ENCODE measurements at places on chromosomes 4 and X.

GRCh38 chr4:76856243-76857073 is 41.5 kb downstream of the SOWAHB start:
- DNase-seq, result no peak

GRCh38 chr4:176150356-176150682 is 45.1 kb downstream of the SPATA4 start:
- no peak for DNase-seq

- DNase-seq, result no peak
Observed at GRCh38 chr4:121168446-121169281, 4.5 kb upstream of the TNIP3 start.

- DNase-seq, result no peak
Observed at GRCh38 chr4:173591760-173592159, 61.7 kb upstream of the HAND2 start.

GRCh38 chr4:81499840-81500239 is 28.1 kb upstream of the RASGEF1B start:
- DNase-seq, result no peak

DNA sequence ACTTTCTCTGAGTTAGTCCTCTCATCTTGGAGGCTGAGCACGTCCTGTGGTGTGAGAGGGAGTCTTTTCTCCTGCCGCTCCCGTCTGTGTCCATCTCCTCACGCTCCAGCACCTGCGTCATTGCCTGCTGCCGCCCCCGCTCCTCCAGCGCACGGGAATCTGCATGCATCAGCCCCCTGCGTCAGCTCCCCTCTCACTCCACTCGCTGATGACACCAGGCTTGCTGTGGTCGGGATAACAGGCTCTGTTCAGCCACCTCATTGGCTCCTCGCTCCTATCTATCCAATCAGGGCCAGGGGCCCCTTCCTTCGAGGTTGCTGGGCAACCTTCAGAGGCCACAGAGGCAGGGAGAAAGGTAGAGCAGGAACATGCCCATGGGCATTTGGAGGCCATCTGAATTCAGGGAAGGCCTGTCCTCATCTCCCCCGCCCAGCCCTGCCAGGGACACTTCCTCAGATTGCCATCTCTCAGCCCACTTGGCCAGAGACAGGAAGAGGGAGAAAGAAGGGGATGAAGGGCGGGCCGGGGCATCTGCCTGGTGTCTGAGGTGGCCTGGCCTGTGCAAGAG is 9.3 kb downstream of the ZNF185 start:
- DNase-seq, result no peak

GRCh38 chr4:154015578-154015977 is 226.7 kb upstream of the SFRP2 start:
- DNase-seq, result no peak

DNA sequence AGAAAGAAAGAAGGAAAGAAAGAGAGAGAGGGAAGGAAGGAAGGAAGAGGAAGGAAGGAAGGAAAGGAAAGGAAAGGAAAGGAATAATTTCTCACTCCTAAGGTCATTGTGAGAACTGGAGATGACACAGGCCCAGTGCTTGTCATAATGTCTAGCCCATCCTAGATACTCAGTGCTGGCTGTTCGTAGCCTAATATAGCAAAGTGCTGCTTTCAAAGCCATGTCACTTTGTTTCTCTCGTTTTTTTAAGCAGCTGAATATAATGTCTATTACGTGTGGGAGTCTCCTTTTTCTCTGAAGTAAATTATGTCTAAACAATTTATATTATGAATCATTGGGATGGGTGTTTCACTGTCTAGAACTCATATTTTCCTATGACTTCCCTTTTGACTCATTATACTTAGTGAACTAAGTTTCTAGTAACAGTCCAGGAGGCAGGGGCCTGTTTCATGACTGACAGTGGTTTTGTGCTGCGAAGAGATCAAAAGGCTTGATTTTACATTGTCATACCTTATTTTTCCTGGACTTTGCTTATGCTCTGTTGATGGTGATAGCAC is 327.0 kb upstream of the ZFP42 start:
- no peak for DNase-seq

- no peak for DNase-seq
Observed at GRCh38 chr4:182955411-182955810, 38.2 kb upstream of the DCTD start.

GRCh38 chr4:36310216-36310615 is 28.8 kb downstream of the DTHD1 start:
- DNase-seq, result no peak

- peak; percentile 32 for DNase-seq
Observed at GRCh38 chr4:8176547-8177399, 18.2 kb upstream of the ABLIM2 start.

DNA sequence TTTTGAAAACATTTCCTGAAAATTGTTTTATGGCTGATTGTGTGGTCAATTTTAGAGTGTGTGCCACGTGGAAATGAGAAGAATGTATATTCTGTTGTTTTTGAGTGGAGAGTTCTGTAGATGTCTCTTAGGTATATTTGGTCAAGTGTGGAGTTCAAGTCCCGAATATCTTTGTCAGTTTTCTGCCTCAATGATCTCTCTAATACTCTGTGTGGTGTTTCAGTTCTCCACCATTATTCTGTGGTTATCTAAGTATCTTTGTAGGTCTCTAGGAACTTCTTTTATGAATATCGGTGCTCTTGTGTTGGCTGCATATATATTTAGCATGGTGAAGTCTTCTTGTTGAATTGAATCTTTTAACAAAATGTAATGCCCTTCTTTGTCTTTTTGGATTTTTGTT is 113.3 kb downstream of the LINC00632 start:
- no peak for DNase-seq

GRCh38 chrX:317424-318067 is 1.1 kb downstream of the GTPBP6 start:
- no peak for DNase-seq

- DNase-seq, result no peak
Observed at GRCh38 chr4:1105662-1106061, 7.7 kb downstream of the RNF212 start.

DNA sequence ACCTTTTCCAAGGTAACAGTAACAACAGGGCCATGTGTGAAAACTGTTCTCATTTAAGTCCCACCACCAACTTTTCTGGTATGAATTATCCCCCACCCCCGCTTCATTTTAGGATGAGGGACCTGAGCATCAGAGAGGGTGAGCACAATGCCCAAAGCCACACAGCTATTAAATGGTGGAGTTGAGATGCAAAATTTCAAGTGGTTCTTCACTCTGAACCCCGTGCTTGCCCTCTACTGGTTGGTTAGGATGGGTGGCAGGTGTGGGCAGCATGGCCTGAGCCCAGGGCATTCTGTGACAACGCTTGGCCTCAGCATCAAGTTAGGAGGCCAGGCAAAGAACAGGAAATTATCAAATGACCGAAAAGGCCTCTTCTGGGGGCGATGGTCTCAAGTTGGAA is 33.5 kb downstream of the MED28 start:
- no peak for DNase-seq

DNA sequence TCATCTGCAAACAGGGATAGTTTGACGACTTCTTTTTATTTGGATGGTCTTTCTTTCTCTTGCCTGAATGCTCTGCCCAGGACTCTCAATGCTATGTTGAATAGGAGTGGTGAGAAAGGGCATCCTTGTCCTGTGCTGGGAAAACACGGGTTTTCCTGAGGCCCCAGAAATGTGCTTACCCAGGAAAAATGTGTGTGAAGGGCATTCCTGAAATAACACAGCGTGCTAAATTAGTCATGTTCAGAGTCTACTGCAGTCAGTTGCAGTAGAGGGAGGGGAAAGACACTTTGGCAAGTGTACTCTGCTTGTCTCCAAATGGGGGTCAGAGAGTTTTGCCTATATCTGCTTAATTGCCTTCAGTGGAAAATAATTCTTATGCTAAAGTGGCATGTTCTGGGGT is 153.9 kb downstream of the CCNG2 start:
- DNase-seq, result no peak

DNA sequence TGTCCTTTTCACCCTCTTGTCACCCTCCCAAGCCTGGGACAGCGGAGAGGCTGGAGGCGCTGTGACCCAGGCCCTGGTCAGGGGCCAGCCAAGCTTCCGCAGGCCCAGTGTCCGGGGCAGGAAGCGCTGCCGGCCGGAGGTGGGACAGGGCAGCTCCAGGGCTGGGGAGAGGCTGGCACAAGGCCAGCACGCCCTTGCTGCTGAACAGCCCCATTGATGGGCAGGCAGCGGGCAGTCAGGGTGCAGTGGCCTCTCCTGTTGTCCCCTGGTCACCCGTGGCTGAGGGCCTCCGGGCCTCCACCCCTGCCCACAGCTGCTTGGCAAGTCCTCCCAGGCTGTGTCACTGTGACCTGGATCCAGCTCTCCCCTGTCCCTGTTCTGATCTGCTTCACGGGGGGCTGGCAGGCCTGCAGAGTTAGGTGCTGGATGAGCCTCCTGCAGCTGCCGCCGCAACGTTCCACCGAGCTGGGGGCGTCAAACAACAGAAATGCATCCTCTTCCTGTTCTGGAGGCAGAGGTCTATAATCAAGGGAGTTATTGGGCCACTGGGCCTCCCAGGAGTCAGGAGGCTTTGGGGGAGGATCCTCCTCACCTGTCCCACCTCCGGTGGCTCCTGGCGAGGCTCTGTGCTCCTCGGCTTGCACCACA is 107.9 kb downstream of the PSAPL1 start:
- DNase-seq, result no peak

GRCh38 chr4:7967501-7968261 is 28.0 kb upstream of the AFAP1 start:
- DNase-seq, result no peak

- DNase-seq, result no peak
Observed at GRCh38 chrX:134752558-134752957, 94.3 kb upstream of the PLAC1 start.

- DNase-seq, result no peak
Observed at GRCh38 chrX:78545233-78545632, 113.9 kb downstream of the RTL3 start.
